ENCODE measurements at places on chromosomes 4 and X. TPM values are rescaled to one million over a fixed set of nuclear protein-coding genes. Genes with fewer than 3 reads are reported as not detected.

- H3K36me3 ChIP-seq = no peaks in the 10 kb centered on the region
- DNase-seq = no peak
- peaks cover 5% of the 10 kb centered on the region for H3K4me1 ChIP-seq
- no peak overlapping the region for H3K27ac ChIP-seq
Observed at GRCh38 chr4:145719752-145720624, 40.0 kb downstream of the C4orf51 start.

- H3K27ac ChIP-seq = no peak overlapping the region
- no peaks in the 10 kb centered on the region for H3K36me3 ChIP-seq
- H3K4me1 ChIP-seq = no peaks in the 10 kb centered on the region
- H3K4me3 ChIP-seq = no peak overlapping the region
Observed at GRCh38 chr4:138063581-138063980, 178.6 kb downstream of the SLC7A11 start.

DNA sequence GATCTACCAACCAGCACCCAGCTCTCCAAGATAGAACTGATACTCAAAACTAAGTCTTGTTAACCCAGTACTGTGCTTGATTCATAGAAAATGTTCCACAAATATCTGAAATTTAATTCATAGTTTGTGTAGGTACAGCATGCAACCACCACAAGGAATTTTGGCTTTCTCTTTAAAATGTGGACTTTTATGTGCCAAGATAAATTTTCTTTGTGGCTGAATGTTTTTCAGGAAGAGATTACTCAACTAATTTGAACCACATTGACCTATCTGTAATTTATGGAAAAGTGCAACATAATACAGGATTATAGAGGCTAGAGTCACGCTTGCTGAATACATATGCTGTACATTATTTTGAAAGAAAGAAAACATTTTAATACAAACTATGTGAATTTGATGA is 730.8 kb downstream of the IL1RAPL1 start:
- H3K4me3 ChIP-seq = no peak overlapping the region
- no peak overlapping the region for H3K27ac ChIP-seq
- H3K4me1 ChIP-seq = no peaks in the 10 kb centered on the region

DNA sequence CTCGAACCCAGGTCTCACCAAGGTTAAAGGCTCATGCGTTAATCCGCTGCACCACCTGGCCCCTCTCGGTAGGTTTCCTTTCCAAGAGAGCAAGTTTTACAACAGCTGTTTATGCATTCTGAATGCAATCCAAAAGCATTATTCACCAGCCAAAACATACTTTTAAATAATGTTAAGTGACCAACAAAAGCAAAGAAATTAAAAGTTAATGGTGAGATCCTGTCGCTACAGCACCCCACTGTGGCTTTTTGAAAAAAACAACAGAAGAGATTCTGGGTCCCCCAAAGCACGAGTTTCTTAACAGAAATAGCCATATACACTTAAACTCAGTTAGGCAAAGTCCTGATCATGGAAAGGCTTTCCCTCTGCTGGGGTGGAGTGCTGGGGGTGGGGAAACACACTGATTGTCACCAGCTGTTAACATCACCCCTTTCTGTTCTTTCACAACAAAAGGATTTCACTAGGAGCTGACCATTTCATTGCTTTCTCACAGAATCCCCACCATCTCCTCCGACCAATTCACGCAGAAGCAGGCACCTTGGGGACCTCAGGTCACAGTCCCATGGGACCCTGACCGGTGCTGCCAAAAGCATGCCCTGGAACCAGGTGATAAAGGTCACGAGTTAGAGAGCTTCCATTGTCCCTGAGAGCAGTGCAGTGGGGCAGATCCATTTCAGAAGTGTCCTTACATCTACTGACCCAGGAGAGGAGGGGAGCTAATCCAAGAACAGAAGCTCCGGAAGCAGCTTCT is 51.2 kb downstream of the ZNF827 start:
- DNase-seq = no peak
- no peaks in the 10 kb centered on the region for H3K27me3 ChIP-seq
- H3K4me3 ChIP-seq = no peak overlapping the region
- H3K4me1 ChIP-seq = no peaks in the 10 kb centered on the region
- peaks cover 18% of the 10 kb centered on the region for H3K36me3 ChIP-seq

GRCh38 chr4:147789596-147789995 is 57.7 kb downstream of the ARHGAP10 start:
- H3K27me3 ChIP-seq = no peaks in the 10 kb centered on the region
- no peak for DNase-seq
- no peak overlapping the region for H3K27ac ChIP-seq
- H3K36me3 ChIP-seq = no peaks in the 10 kb centered on the region

GRCh38 chr4:16000708-16001483 is 37.9 kb upstream of the FGFBP2 start:
- H3K36me3 ChIP-seq = no peaks in the 10 kb centered on the region
- H3K27ac ChIP-seq = no peak overlapping the region
- H3K4me1 ChIP-seq = peaks cover 4% of the 10 kb centered on the region
- H3K4me3 ChIP-seq = no peak overlapping the region
- H3K27me3 ChIP-seq = no peaks in the 10 kb centered on the region

GRCh38 chrX:78129714-78130113 is 9.7 kb downstream of the TAF9B start:
- no peak overlapping the region for H3K27ac ChIP-seq
- DNase-seq = no peak
- H3K4me3 ChIP-seq = no peak overlapping the region
- H3K36me3 ChIP-seq = peaks cover 50% of the 10 kb centered on the region
- H3K27me3 ChIP-seq = no peaks in the 10 kb centered on the region
- H3K4me1 ChIP-seq = no peaks in the 10 kb centered on the region

DNA sequence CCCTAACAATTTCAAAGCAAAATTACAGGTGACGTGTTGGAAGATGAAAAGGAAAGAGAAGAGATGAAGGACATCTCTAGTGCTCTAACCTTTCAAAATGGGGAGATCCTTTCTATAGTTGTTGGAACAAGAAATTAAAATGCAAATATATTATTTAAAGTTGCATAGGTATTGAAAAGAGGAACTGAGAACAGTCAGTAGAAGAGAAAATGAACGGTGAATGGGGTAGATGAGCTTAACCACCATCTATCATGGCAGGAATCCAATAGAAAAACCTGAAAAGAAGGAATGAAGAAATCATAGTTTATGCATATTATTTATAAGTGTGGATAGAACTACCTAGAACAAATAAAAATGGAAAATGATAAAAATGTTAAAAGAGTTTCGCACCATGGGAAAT is 42.0 kb downstream of the ANXA5 start:
- no peak overlapping the region for H3K4me3 ChIP-seq
- no peak for DNase-seq
- no peaks in the 10 kb centered on the region for H3K27me3 ChIP-seq

GRCh38 chrX:111671668-111672067 is 9.3 kb upstream of the ALG13 start:
- H3K36me3 ChIP-seq = no peaks in the 10 kb centered on the region
- no peak overlapping the region for H3K27ac ChIP-seq
- no peak for DNase-seq
- H3K27me3 ChIP-seq = no peaks in the 10 kb centered on the region
- H3K4me3 ChIP-seq = no peak overlapping the region

- DNase-seq = no peak
- no peak overlapping the region for H3K4me3 ChIP-seq
- H3K27ac ChIP-seq = no peak overlapping the region
- no peaks in the 10 kb centered on the region for H3K36me3 ChIP-seq
- H3K4me1 ChIP-seq = no peaks in the 10 kb centered on the region
Observed at GRCh38 chrX:135411893-135412292, 9.9 kb upstream of the SMIM10L2A start.

DNA sequence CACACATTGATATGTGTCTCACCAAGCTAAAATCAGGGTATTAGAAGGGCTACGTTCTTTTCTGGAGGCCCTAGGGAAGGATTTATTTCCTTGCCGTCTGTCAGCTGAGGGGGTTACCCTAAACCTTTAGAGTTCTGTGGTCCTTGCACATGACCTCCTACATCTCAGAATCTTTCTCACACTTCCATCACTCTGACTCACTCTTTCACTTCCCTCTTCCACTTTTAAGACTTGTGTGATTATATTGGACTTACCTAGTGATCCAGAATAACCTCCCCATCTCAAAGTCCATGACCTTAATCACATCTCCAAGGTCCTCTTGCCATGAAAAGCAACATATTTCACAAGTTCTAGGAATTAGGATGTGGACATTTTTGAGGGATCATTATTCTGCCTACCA is 53.6 kb upstream of the FUNDC1 start:
- H3K4me1 ChIP-seq = no peaks in the 10 kb centered on the region
- no peak overlapping the region for H3K27ac ChIP-seq
- no peak overlapping the region for H3K4me3 ChIP-seq
- no peak for DNase-seq

DNA sequence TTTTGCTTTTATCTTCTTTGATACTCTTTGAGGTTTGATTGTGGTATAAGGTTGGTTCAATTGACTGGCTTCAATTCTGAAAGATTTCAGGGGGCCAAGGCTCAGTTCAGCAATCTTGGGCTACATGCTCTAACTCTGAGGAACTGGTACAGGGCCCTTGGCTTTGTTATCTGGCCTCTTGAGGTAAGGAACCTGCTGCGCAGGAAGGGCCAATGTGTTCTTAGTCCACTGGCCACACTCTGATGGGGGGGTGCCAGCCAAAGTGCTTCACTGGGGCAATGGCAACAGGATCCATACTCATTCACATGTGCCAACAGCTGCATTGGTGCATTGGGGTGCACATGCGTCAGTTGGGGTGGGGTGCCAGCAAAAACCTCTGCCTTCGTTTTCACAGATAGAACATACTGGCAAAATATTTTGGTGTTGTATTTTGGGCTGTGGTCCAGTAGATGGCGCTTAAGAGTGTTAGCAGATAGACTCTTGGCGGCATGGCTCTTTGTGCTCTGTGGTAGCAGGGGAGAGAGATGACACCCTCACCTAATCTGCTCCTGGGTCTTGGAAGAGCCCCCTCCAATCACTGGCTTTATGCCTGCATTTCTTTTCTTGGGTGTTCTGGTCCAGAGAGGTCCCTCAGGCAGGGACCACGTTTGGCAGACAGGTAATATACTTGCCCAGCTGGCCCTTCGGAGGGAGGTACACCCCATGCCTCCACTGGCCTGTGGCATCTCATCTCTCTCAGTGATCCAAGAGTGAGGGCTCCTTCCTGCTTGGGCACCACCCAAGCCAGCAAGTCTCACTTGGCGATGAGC is 42.9 kb downstream of the NDST3 start:
- H3K4me1 ChIP-seq = no peaks in the 10 kb centered on the region
- no peak overlapping the region for H3K4me3 ChIP-seq
- H3K27me3 ChIP-seq = no peaks in the 10 kb centered on the region
- no peak overlapping the region for H3K27ac ChIP-seq

DNA sequence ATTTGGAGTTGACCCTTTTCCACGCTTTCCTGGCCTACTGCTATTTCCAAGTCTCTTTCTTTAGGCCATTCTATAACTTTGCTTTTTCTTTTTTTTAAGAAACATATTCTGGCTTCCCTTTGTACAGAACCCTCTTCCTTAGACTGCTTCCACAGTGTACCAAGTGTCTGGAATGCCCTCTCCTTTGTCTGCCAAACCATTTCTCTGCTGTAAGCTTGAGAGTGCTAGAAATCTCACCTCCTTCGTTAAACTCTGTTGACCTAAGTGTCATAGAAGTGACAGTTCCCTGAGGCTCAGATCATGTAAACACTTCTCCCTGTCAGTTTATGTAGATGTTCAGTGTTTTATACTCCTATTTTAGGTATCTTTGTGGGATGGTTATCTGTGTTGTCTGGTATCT is 108.4 kb downstream of the EDA start:
- H3K27ac ChIP-seq = no peak overlapping the region
- no peaks in the 10 kb centered on the region for H3K36me3 ChIP-seq
- DNase-seq = no peak
- no peaks in the 10 kb centered on the region for H3K4me1 ChIP-seq
- no peak overlapping the region for H3K4me3 ChIP-seq

DNA sequence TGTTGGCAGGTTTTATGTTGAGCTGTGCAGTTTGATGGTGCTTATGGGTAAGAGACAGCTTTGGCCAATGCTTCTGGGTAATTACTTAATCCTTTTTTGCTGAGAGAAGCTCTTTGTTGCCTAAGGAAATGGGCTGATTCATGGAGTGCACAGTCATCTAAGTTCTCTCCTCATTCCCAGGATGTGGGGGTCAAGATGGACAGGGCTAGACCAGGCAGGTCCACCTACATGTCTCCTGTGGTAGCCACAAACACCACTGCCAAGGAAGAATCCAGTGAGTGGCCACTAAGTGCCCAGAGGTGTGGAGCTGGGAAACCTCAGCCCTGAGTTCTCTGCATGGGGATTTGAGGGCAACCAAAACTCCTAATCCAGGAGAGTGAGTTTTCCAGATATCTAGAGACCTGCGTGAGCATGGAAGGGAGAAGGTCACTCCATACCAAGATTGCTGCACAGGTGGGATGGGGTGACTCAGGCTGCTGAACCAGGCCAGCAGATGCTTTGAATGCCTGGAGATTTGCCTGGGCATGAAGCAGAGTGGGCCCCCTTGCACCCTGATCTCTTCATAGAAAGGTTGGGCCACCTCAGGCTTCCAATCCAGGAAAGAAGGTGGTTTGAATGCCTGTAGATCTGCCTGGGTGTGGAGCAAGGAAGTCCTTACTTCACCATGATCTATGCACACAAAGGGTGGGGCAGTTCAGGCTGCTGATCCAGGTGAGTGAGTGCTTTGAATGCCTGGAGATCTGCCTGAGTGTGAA is 234.8 kb upstream of the GNPDA2 start:
- no peaks in the 10 kb centered on the region for H3K36me3 ChIP-seq
- H3K27ac ChIP-seq = no peak overlapping the region
- no peak for DNase-seq
- H3K4me3 ChIP-seq = no peak overlapping the region
- no peaks in the 10 kb centered on the region for H3K27me3 ChIP-seq

DNA sequence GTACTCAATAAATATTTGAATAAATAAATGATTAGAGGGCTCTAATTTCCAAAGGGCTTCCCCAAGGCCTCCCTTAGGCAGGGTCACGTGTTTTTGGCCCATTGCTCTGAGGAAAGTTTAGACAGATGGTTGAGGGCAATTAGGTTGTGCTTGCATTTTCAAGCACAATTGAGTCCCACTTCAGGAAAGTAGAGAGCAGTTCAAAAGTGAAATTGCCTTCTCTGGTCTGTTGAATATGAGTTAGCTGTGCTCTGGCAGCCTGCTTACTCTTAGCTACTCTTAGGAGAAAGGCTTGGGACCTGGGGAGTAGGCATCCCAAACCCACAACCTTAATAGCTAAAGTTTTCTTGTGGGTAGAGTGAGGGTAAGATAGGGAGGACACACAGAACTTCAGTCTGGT is 9.0 kb upstream of the DRP2 start:
- no peaks in the 10 kb centered on the region for H3K27me3 ChIP-seq
- no peak for DNase-seq
- H3K36me3 ChIP-seq = no peaks in the 10 kb centered on the region
- H3K4me3 ChIP-seq = no peak overlapping the region

The MMRN1 gene
- 0.19 TPM for total RNA-seq

The CCDC160 gene
- total RNA-seq = not detected

The PSAPL1 gene
- total RNA-seq = not detected

The ADH1C gene
- not detected for total RNA-seq

The PGAM4 gene
- total RNA-seq = not detected

The TMEM47 gene
- not detected for total RNA-seq

The IL2 gene
- total RNA-seq = 3.7 TPM

All from CD4-positive, alpha-beta T cell (primary cell).